Right atrium auricular region (tissue), 2 donors: ENCODE measurements at places on chromosomes 16 and 17. TPM values are rescaled to one million over a fixed set of nuclear protein-coding genes. Genes with fewer than 3 reads are reported as not detected.
A peak's percentile ranks its signal among the peaks of the same experiment; 100 is the strongest.

- no peak overlapping the region for H3K27ac ChIP-seq
- peak; percentile 55 for DNase-seq
- H3K27me3 ChIP-seq, result no peaks in the 10 kb centered on the region
- H3K36me3 ChIP-seq, result no peaks in the 10 kb centered on the region
- no peaks in the 10 kb centered on the region for H3K4me1 ChIP-seq
- no peak overlapping the region for H3K4me3 ChIP-seq
These were observed 38.6 kb upstream of the BRD7 start for GRCh38 chr16:50407351-50407750.

DNA sequence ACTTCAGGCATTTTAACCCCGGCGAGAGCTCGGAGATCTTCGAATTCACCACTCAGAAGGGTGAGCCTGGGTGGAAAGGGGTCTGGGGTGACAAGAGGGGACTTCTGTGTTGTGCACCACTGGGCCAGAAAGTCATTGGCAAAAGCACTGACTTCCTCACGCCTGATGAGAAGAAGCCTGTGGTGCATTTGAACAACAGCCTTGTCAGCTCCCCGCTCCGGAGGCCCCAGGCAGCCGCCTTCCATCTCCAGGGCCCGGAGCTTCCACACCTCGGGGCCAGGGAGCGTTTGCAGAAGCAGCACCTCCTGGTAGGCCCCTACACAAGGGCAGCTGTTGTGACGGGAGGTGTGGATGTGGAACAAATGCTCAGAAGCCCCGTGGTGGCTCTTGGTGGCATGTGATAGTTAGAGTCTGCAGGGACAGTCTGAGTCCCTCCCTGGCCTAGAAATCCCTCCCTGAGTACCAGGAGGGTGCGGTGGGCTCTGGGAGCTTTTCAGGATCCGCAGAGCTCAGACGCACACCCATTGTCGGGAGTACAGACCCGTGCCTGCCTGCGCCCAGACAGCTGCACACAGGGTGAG lies 9.7 kb downstream of the CACNG1 start:
- no peak overlapping the region for H3K27ac ChIP-seq
- H3K4me1 ChIP-seq, result no peaks in the 10 kb centered on the region
- no peak overlapping the region for H3K4me3 ChIP-seq
- H3K27me3 ChIP-seq, result no peaks in the 10 kb centered on the region
- no peaks in the 10 kb centered on the region for H3K36me3 ChIP-seq

DNA sequence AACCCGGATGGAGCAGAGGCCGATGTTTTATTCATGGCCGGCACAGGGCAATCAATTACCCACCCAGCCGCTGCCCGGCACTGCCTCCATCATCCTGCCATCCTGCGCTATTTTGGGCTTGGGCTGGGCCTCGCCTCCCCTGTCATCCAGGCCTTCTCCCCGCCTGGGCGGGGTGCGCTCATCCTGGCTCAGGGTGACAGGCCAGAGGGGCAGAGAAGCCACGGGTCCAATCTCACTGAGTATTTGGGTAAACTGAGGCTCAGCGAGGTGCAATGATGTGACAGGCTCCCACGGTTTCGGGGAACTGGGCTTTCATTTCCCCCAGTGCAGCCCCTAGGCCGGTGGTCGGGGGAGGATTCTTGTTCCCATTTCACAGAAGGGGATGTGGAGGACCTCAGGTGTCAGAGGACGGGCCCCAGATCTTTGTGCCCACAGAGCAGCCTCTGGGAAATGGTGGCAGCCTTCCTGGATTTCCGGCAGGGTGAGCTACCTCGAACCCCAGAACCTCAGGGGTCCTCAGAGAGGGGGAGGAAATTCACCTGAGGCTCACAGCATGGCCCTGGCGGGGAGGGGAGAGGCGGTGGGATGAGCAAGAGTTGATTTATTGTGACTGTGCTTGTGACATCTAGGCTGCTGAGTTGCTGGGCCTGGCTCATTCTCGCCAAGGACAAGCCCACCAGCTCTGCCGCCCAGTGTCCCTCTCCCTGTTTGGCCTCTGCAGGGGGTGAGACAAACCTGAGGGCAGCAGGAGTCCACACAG lies 23.8 kb upstream of the KCNJ12 start:
- no peak overlapping the region for H3K4me3 ChIP-seq
- DNase-seq, result no peak
- H3K36me3 ChIP-seq, result no peaks in the 10 kb centered on the region
- H3K4me1 ChIP-seq, result no peaks in the 10 kb centered on the region

Gene GPRC5C
- total RNA-seq, result 39.0 TPM
